ENCODE measurements at places on chromosomes 1 and 21.

- no peak for DNase-seq
Observed at GRCh38 chr1:113205980-113206766, 133.2 kb downstream of the LRIG2 start.

- DNase-seq: no peak
Observed at GRCh38 chr1:155313261-155313660, 4.6 kb downstream of the FDPS start.

DNA sequence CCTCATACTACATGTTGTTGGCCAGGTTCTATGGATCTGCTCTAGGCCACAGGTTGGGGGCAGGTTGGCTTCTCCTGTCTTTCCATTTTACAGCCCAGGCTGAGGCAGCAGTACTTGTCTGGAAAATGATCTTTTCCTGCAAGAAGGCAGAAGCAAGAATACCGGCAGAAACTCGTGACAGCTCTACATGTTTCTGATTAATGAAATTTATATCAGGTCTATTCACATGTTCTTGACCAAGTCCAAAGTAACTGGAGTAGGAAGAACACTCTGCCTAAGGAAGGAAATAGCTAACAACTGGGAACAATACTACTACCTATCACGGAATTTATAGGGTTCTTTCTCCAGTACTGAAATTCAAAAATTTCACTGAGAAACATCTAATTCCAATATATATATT is 98.3 kb downstream of the PLPPR5 start:
- no peak for DNase-seq

GRCh38 chr1:209673631-209674417 is 1.4 kb upstream of the G0S2 start:
- DNase-seq: no peak

DNA sequence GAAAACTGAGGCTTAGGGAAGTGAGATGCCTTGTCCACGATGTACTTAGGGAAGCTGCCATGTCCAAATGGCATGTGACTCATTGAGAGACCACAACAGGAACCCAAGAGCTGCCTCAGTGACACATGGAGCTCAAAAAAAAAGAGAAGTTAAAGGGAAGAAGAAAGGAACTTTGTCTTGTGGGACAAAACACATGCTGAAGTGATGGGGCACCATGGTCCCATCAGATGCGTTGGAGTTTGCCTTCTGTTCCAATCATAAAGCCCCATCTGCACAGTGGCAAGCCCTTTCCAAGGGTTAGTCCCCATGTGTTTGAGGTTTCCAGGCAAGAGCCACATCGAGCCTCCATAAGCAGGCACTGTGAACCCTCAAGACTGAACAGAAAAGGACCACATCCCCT is 8.0 kb downstream of the MED8 start:
- DNase-seq: no peak

- DNase-seq: no peak
Observed at GRCh38 chr21:37592496-37592895, 225.9 kb downstream of the DYRK1A start.

- no peak for DNase-seq
Observed at GRCh38 chr1:53408013-53408754, 51.0 kb upstream of the DMRTB1 start.
